ENCODE measurements at places on chromosomes 4 and X.
A peak's percentile ranks its signal among the peaks of the same experiment; 100 is the strongest.

- no peak for DNase-seq
These were observed 374.3 kb upstream of the GALNT7 start for GRCh38 chr4:172794307-172794703.

- no peak for DNase-seq
These were observed 5.8 kb upstream of the TMEM271 start for GRCh38 chr4:581753-582361.

DNA sequence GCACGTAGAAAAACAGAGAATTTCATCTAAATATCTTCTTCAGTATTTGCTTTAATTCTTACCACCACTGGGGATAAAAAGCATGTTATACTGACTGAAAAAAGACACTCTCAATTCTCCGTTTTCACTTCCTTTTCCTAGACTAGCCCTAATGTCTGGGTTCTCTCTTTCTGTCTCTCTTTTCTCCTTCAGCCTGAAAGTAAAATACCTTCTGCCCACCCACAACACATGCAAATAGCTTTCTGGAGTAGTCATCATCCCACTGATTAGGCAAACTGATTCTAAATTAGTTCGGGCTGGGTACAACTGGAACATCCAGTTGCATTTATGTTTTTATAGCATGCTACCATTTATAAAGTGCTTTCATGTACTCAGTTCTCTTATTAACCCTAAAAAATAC, 142.4 kb upstream of the ANKRD50 start:
- DNase-seq, result peak; percentile 52

GRCh38 chr4:39342731-39343130, 23.4 kb downstream of the RFC1 start:
- DNase-seq, result no peak

DNA sequence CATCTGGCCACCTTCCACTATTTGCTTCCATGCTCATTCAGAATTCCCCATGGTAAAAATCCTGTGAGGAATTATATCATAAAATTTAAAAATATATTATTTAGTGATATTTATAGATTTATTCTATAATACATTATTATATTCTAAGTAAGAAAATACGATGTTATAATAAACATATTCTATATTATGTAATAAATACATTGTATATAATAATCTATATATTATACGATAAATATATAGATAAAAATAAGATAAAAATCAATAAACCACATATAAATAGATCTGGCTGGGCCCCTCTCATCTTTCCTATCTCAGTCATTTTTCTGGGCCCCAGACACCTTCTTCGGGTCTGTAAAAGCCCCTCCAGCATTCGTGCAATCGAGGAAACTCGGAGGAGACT, 68.5 kb downstream of the DCTD start:
- DNase-seq, result no peak

DNA sequence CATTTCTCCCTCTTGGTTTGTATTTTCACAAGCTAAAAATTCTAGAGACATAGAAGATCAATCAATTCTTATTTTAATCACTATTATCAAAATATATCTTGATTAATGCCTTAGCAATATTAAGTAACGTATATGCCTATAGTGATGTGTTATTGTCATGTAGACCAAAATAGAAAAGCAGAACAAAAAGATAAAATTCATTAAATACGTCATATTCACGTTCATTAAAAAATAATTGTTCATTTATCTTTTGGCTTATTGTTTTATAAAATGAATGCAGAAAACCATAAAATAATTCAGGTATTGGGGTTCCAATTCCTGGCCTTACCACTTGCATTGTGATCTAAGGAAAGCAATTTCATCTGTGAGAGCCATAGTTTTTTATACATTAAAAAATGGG, 72.2 kb downstream of the AMELX start:
- no peak for DNase-seq

- DNase-seq, result no peak
These were observed 1626.4 kb downstream of the C4orf33 start for GRCh38 chr4:130722361-130722760.

DNA sequence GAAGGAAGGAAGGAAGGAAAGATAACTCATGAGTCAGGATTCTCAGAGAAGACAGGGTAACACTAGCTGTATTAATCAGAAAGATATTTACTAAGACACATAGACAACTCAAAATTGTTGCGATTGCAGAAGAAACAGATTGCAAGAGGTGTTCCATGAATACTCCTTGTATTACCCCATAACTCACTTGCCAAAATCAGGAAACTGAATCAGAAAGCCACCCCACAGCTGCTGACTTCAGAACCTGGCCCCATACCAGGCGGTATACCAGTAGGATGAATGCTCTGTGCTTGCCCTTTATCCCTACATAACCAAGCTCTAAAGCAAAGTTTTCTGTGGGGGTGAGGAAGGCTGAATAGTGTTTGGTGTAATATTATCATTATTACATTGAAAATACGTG, 468.5 kb downstream of the IQCM start:
- peak; percentile 3 for DNase-seq

DNA sequence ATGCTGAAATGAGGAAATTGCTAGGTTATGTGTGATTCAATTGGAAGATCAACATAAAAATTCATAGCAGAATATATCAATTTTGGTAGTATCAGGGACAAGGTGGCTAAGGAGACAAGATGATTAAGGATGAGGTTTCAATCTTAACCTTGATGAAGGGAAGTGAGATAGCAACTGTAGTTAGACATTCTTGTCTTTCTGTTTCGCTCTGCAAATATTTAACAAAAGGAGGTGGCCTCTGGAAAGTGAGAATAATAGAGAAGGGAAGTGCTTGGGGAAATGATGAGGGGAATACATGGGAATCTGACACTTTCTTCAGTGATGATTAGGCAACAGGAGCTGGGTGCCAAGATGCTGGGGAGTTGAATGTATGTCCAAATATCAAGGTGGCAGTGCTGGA, 337.1 kb upstream of the PUDP start:
- DNase-seq, result no peak

DNA sequence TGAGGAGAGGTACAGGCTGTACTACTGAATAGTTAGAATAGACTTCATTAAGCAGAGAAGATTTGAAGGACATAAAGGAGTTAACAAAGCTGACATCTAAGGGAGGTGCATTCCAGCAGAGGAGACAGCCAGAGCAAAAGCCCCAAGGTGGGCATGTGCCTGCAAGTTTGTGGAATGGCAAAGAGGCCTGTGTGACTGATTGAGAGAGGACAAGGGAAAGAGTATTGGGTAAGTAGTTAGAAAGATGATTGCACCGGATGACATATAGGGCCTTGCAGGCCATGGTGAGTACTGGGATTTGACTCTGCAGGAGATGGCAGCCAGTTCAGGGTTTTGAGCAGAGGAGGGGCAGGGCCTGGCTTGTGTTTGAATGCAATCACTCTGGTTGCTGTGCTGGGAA, 55.9 kb downstream of the FMR1NB start:
- no peak for DNase-seq

DNA sequence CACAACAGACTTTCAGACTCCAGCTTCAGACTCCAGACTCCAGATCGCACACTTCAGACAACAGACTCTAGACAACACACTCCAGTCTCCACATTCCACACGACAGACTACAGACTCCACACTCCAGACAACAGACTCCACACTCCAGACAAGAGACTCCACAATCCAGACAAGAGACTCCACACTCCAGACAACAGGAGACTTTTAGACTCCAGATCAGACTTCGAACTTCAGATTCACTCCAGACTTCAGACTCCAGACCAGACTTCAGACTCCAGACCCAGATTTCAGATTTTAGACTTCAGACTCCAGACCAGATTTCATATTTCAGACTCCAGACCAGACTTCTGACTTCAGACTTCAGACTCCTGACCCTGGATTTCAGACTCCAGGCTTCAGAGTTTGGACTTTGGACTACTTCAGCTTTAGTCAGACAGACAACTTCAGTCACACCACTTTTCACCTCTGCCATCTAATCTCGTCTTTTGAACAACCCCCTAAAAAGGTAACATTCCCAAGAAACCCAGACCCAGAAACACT, 29.0 kb upstream of the TLR2 start:
- no peak for DNase-seq

DNA sequence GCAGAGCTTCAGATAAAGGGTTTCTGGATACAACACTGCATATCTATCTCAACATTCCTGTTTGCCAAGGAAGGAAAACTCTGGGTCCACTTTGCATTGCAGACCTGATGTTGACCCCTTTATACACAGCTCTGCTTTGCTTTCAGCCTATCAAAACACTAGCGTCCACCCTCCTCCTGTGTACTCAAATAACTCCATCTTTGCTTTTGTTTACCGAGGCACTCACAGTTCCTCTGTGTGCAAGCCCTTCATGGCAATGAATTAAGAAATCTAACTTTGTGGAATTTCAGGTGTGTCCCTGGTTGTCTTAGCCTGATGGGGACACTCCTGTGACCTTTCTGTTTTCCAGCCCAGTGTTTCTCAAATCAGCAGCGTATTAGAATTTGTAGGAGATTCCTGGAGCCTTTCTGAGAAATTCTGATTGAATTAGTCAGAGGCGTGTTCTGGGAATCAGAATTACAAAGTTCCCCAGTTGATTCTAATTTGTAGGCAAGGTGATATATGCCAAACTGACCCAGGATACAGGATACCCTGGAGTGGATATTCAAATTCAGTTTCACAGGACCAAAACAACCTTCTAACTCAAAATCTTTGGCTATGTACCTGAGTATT, 68.6 kb downstream of the DTHD1 start:
- DNase-seq, result no peak

- no peak for DNase-seq
These were observed 143.8 kb upstream of the RPS6KA3 start for GRCh38 chrX:20410540-20410939.

DNA sequence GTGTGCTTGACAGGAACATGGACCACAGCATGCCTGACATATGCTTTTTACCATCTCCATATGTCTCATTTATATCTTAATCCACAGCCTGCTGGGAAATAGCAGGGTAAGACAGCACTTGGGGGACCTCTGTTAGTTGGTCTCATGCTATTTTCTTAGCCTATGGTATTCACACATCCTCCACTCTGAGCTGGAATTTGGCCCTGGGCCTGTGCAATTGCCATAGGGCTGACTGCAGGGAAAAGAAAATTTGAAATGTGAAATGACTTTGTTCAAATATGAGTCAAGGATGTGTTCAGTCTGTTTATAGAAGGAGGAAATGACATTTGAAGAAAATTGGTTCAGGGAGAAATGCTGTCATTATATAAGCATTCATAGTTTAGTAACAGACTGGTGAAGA, 9.6 kb upstream of the MAP7D3 start:
- peak; percentile 18 for DNase-seq

DNA sequence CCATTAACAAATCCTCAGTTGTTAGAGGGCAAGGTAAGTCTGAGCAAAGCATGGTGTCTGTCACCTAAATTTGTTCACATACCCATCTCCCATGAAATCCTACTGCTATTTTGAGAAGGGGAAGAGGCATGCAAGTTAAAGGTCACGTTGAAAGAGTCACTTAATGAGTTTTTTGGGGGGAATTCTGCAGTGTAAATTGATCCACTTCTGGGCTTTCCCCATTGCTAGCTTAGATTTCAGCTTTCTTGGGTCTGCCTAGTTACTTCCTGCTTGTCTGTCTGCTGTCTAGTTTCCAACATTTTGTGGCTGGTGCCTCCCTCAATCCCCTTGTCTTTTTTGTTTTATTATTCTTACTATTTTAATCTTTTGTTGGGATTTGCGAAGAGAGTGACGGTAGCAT, 32.0 kb downstream of the CEP135 start:
- DNase-seq, result no peak

DNA sequence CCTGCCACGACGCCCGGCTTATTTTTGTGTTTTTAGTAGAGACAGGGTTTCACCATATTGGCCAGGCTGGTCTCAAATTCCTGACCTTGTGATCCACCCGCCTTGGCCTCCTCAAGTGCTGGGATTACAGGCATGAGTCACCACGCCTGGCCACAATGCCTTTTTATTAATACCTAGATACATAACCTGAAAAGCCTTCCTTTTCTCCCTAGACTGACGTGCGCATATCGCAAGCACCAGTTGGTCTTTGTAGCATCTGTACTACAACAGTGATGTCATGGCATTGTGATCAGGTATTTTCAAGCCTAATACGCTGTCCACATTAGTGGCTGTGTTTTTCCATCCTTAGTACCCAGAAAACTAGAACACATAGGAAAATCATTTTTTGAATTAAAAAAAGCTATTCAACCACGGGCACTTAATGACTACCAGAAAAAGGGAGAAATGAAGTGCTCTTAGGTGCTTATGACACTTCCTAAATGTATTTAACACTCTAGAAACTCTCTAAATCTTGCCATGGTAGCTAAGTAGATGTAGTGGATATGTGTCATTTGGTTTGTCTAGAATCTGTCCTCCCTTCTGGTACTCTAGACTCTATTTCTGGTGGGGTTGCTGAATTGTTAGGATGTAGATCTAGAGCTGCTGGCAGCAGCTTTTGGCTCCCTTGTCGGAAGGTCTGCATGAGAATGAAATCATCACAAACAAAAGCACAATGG, 707.8 kb downstream of the STIM2 start:
- DNase-seq, result no peak

DNA sequence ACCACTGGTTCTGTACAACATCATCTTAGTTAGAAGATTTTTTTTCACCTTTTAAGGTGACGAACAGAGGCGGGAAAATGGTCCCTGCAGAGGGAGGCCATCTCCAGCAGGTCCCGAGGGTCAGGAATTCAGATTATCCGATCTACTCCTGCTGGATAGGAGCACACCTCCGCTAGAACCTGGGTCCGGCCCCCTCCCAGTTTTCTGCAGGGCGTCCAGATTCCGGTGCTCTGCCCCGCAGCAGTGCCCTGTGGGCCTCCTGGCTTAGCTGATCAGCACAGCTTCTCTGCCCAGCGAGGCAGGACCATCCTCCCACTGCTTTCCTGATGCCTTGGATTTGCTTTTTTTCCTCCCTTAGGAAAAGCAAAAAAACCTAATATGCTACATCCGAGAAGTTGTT, 2.3 kb downstream of the TBL1X start:
- no peak for DNase-seq

DNA sequence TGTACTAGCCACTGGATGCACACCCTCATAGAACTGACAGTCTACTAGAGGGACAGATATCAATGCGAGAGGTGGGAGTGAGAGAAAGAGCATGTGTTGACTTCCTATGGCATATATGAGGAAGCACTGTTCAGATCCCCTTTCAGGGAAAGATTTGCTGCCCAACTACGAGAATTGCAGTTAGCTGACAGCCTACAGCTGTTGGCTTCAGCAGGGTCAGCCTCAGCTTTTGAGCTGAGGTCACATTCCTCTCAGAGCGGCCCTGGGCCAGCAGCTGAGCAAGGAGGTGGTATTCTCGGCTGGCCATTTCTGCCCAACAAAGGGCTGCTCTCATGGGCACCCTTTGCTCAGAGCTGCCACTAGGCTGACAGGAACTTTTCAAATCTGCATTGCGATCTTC, 580.2 kb downstream of the MID1IP1 start:
- no peak for DNase-seq

DNA sequence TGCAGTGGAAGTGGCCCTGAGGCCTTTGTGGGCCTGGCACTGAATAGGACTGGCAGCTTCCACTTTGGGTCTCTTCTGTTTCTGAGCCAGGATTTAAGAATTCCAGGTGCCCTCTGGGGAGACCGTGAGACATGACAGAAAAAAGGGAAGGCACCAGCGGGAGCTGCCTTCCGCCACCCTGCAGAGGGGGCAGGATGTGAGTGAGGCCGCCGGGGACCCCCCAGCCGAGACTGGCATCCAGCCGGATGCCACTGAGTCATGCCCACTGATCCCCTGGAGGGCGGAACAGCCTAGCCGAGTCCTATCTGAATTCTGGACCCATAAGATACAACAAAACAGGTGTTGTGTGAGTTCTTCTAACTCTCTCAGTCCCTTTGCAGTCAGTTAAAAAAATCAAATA, 41.3 kb downstream of the C4orf50 start:
- DNase-seq, result no peak

GRCh38 chr4:80307183-80307735, 28.3 kb upstream of the CFAP299 start:
- DNase-seq, result peak; percentile 24

All from GM03348 (cell line).